ENCODE measurements at places on chromosomes 11 and 22.

DNA sequence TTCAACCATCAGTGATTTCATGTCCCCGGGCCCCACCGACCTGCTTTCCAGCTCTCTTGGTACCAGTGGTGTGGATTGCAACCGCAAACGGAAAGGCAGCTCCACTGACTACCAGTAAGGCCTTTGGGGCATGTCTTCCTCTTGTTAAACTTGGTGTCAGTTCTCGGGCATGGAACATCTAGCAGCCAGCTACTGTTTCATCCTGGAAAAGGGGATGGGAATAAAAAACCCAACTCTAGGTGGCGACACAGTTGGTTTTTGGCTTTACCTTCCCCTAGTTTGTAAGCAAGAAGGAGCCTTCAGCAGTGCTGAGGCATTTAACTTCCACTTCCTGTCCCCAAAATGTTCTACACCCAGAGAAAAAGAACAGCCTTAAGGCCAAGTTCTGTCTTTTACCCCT, 76.7 kb downstream of the BMAL1 start:
- no peak for DNase-seq

- no peak for DNase-seq
Measured at GRCh38 chr11:17154409-17155159, 53.2 kb downstream of the PIK3C2A start.

GRCh38 chr11:124415356-124415923, 9.2 kb downstream of the OR8B4 start:
- no peak for DNase-seq

- no peak for DNase-seq
Measured at GRCh38 chr11:72750086-72750485, 2.1 kb downstream of the ARAP1 start.
